Caki2 (cell line): ENCODE measurements at places on chromosomes 16 and 17. TPM values are rescaled to one million over a fixed set of nuclear protein-coding genes. Genes with fewer than 3 reads are reported as not detected.
A peak's percentile ranks its signal among the peaks of the same experiment; 100 is the strongest.

- DNase-seq: no peak
Observed at GRCh38 chr16:73750639-73751038, 546.0 kb upstream of the PSMD7 start.

- no peak for DNase-seq
Observed at GRCh38 chr17:6574687-6575595, 18.6 kb upstream of the PITPNM3 start.

- no peak for DNase-seq
Observed at GRCh38 chr17:81431545-81432482, 36.6 kb downstream of the BAHCC1 start.

- DNase-seq: no peak
Observed at GRCh38 chr16:11140098-11140375, 116.0 kb downstream of the SOCS1 start.

DNA sequence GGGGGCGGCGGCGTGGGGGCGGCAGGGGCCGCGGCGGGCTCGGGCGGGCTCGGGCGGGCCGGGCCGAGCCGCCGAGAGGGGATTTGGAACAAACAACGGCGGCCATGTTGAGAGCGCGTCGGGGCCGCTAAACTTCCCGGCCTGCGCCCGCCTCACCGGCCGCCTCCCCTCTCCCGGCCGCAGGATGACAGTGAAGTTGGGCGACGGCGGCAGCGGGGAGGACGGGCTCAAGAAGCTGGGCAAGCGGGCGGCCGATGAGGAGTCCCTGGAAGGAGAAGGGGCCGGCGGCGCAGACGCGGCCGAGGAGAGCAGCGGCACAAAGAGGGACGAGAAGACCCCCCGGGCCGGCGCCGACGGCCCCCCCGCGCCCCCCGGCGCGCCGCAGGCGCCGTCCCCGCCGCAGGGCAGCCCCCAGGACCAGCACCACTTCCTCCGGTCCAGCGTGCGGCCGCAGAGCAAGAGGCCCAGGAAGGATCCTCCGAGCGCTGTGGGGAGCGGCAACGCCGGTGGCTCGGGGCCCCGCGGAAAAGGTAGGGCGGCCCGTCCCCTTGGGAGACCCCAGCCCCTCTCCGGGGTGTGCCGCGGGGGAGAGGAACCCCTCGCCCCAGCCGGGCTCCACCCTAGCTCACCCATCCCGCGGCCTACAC lies 2.4 kb downstream of the CRAMP1 start:
- DNase-seq: peak; percentile 12

DNA sequence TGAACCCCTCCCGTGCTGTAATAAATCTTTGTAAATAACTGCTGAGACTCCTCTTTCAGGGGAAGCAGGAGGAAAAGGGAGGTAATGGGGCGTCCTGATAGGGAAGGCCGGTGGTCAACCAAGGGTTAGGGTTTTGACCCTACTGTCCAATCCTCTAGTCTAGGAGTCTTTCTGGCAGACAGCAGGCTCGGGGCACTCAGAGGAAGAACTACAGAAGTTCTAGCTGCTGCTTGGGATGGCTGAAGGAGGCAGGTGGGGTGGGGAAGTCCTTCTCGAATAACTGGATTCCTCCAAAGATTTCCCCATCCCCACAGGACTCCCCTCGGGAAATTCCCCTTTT lies 387 bp upstream of the STARD3 start:
- DNase-seq: no peak

DNA sequence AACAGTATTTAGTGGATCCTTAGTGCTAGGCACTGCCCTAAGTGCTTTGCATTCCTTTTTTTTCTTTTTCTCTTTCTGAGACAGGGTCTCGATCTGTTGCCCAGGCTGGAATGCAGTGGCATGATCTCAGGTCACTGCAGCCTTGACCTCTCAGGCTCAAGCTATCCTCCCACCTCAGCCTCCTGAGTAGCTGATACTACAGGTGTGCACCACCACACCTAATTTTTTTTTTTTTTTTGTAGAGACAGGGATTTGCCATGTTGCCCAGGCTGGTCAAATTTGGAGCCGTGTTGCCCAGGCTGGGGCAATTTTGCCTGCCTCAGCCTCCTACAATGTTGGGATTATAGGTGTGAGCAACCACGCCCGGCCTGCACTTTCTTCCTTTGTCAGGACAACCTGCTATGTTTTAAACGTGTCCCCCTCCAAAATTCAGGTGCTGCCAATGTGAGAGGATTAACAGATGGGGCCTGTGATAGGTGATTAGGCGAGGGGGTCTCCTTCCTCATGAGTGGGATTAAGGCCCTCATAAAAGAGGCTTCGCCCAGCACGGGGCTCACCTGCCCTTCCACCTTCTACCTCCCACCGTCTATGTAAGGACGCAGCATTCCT lies 5.4 kb downstream of the NQO1 start:
- DNase-seq: no peak

The HCRT gene
- total RNA-seq: not detected in 2 replicates

The C16orf89 gene
- not detected in 2 replicates for total RNA-seq
